Breast epithelium (tissue), 4 donors: ENCODE measurements at places on chromosomes 4 and X.

DNA sequence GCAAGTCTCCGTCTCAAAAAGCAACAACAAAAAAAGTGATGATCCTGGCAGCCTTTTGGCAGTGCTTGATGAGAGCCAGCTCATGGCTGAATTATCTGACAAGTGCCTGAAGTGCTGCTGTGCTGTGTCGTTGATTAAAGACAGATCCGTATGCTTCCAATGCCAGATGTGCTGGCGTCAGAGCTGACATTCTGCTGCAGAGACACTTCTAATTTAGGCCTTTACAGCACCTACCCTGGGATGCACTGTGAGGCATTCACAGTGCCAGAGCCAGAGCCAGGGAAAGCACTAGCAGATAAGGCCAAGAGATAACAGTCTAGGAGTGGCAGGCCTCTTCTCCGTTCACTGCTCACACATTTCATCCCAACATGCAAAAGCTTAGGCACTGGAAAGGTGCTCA, 995.5 kb downstream of the RAB28 start:
- H3K4me1 ChIP-seq: no peaks in the 10 kb centered on the region
- H3K27me3 ChIP-seq: no peaks in the 10 kb centered on the region
- H3K27ac ChIP-seq: no peak overlapping the region
- H3K4me3 ChIP-seq: no peak overlapping the region

- DNase-seq: no peak
- H3K4me3 ChIP-seq: no peak overlapping the region
- H3K4me1 ChIP-seq: no peaks in the 10 kb centered on the region
- H3K36me3 ChIP-seq: no peaks in the 10 kb centered on the region
- H3K27ac ChIP-seq: no peak overlapping the region
Observed at GRCh38 chr4:82744284-82744968, 54.2 kb downstream of the SCD5 start.

GRCh38 chrX:85139422-85139821, 104.2 kb downstream of the SATL1 start:
- H3K4me1 ChIP-seq: no peaks in the 10 kb centered on the region
- no peaks in the 10 kb centered on the region for H3K27me3 ChIP-seq
- no peak for DNase-seq

DNA sequence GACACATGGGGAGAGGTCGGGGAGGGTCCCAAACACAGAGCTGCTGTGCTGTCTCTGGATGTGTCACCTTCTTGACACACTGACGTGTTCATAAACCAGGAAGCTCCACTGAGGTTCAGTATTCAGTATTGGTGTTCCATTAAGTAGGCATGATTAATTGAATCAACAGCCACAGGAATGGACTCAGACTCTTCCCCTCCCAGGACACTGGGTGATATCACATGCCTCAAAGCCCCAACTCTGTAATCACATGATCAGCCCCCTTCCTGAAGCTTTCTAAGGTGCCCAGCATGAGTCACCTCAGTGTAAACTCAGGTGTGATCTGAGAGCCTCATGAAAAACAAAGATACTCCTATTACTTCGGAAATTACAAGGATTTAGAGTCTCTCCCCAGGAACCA, 21.1 kb upstream of the HNRNPD start:
- H3K27me3 ChIP-seq: no peaks in the 10 kb centered on the region
- H3K4me3 ChIP-seq: no peak overlapping the region
- no peaks in the 10 kb centered on the region for H3K4me1 ChIP-seq
- H3K27ac ChIP-seq: no peak overlapping the region
- DNase-seq: no peak
- no peaks in the 10 kb centered on the region for H3K36me3 ChIP-seq

DNA sequence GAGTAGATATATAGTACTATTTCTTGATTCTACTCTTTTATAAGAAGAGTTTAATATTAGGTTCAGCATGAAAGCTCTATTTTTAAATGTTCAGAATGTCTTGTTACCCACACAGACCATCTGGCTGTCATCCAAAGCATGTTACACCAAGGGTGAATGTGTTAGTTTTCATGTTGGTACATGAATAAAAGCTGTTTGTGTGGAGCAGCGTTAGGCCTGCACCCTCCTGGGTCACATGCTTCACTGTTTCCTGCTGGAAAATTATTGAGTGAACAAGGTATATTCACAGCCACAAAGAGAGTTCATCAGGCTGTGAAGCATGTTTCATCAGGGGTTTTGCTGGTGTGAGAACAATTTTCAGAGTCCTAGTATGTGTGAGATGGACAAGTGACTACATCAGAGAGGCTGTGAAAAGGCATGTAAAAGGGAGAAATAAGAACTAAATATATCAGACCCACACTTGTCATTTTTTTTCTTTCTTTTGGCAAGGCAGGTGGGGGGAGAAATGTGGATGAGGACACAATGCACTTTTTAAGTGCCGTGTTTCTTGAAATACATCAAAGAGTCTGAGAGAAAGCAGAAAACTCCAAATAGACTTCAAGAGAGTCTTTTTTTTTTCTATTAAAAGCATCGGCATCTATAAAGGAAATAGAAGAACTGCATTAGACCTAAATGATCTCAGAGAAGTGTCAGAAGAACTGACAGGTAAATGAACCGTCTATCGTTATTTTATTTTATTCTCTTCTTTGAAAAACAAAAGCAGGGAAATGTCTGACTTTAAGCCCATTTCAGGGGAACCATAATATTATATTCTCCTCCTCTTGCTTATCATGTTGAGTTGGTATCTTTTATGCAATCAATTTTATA, 2429.7 kb downstream of the PCDH7 start:
- H3K27me3 ChIP-seq: no peaks in the 10 kb centered on the region
- no peaks in the 10 kb centered on the region for H3K4me1 ChIP-seq
- no peak overlapping the region for H3K27ac ChIP-seq
- H3K36me3 ChIP-seq: no peaks in the 10 kb centered on the region
- DNase-seq: no peak
- H3K4me3 ChIP-seq: no peak overlapping the region

- H3K27ac ChIP-seq: no peak overlapping the region
- no peak for DNase-seq
- H3K4me1 ChIP-seq: no peaks in the 10 kb centered on the region
Observed at GRCh38 chr4:174156239-174156826, 127.1 kb downstream of the FBXO8 start.

DNA sequence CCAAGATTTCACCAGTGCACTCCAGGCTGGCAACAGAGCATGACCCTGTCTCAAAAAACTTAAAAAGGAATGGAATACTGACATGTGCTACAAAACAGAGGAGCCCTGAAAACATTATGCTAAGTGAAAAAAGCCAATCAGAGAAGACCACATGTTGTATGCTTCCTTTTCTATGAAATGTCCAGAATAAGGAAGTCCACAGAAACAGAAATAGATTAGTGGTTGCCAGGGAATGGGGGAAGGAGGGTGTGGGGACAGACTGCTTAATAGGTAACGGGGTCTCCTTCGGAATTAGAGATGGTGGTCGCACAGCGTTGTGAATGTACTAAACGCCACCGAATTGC, 30.1 kb upstream of the KIAA0232 start:
- DNase-seq: no peak
- no peaks in the 10 kb centered on the region for H3K36me3 ChIP-seq
- H3K27ac ChIP-seq: no peak overlapping the region
- peaks cover 23% of the 10 kb centered on the region for H3K4me1 ChIP-seq
- no peaks in the 10 kb centered on the region for H3K27me3 ChIP-seq

DNA sequence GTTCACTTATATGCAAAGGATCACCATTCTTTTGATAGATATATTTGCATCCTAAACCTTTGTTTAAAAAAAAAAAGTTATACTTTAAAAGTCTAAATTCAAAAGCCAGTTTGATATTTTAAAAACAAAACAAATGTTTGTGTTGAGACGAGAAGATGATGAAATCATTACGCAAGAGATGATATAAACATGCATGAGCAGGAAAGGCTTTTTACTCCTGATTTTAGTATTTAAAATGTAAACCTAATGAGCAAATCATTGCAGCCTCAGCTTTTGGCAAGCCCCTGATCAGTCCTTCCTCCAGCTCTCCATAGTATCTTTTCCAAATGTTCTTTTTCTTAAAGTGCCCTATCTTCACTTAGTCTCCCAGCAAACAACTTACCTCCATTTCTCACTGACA, 115.6 kb downstream of the ARAP2 start:
- H3K36me3 ChIP-seq: no peaks in the 10 kb centered on the region
- no peaks in the 10 kb centered on the region for H3K27me3 ChIP-seq
- no peak overlapping the region for H3K27ac ChIP-seq

DNA sequence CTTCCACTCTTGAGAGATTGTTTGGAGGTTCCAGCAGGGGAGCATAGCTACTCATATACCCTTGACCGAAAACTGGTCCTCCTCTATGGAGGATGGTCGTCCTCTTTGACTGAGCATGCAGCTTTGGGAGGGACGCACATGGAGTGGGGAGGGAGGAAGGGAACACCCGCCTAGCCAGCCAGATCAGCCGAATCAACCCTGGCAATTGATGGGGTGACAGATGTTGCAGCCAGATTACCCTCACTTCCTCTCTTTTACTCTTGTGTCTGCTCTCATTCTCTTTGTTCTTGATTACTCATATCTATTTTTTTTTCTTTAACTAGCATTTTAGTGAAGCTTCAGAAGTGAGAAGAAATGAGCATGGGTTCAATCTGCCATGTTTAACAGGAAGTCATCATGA, 19.6 kb downstream of the MGST2 start:
- DNase-seq: no peak
- H3K36me3 ChIP-seq: no peaks in the 10 kb centered on the region
- H3K27me3 ChIP-seq: no peaks in the 10 kb centered on the region

- peak; percentile 42 for DNase-seq
- no peaks in the 10 kb centered on the region for H3K4me1 ChIP-seq
- H3K36me3 ChIP-seq: no peaks in the 10 kb centered on the region
Observed at GRCh38 chrX:123959281-123960063, 2.0 kb upstream of the STAG2 start.

- no peak overlapping the region for H3K27ac ChIP-seq
- H3K27me3 ChIP-seq: no peaks in the 10 kb centered on the region
- no peak overlapping the region for H3K4me3 ChIP-seq
- H3K36me3 ChIP-seq: no peaks in the 10 kb centered on the region
- DNase-seq: no peak
Observed at GRCh38 chrX:96480081-96480480, 204.6 kb upstream of the DIAPH2 start.

GRCh38 chrX:20402956-20403355, 136.2 kb upstream of the RPS6KA3 start:
- no peak for DNase-seq
- no peak overlapping the region for H3K4me3 ChIP-seq
- H3K36me3 ChIP-seq: no peaks in the 10 kb centered on the region
- H3K27me3 ChIP-seq: no peaks in the 10 kb centered on the region
- no peaks in the 10 kb centered on the region for H3K4me1 ChIP-seq

GRCh38 chr4:179695175-179695574, 2252.9 kb upstream of the AGA start:
- no peak for DNase-seq
- no peaks in the 10 kb centered on the region for H3K4me1 ChIP-seq
- H3K27ac ChIP-seq: no peak overlapping the region
- H3K36me3 ChIP-seq: no peaks in the 10 kb centered on the region
- H3K27me3 ChIP-seq: no peaks in the 10 kb centered on the region
- H3K4me3 ChIP-seq: no peak overlapping the region

DNA sequence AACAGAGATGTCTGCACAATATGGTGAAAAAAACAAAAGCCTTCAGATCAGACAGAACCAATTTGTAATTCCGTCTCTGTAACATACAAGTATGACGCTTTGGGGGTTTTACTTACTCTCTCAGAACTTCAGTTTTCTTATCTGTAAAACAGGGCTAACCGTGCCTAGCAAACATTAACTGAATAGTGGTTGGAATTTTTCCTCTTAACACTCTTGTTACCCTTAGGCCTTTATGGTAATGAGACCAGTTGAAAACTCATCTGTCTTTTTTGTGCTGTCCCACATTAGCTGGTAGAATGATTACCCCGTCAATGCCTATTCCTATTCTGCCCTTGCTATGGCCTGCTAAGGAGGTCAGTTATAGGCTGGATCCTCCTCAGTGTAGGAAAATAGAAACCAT, 4.5 kb upstream of the MYOZ2 start:
- H3K4me3 ChIP-seq: no peak overlapping the region
- no peaks in the 10 kb centered on the region for H3K27me3 ChIP-seq
- H3K4me1 ChIP-seq: no peaks in the 10 kb centered on the region
- DNase-seq: no peak

- no peak for DNase-seq
- H3K27me3 ChIP-seq: no peaks in the 10 kb centered on the region
- H3K27ac ChIP-seq: peak overlapping the region; percentile 1
- no peak overlapping the region for H3K4me3 ChIP-seq
- no peaks in the 10 kb centered on the region for H3K4me1 ChIP-seq
Observed at GRCh38 chrX:39957816-39958566, 139.8 kb downstream of the BCOR start.

GRCh38 chr4:78661921-78662521, 110.5 kb downstream of the ANXA3 start:
- no peaks in the 10 kb centered on the region for H3K4me1 ChIP-seq
- no peaks in the 10 kb centered on the region for H3K36me3 ChIP-seq
- peak overlapping the region; percentile 60 for H3K27ac ChIP-seq
- no peaks in the 10 kb centered on the region for H3K27me3 ChIP-seq
- no peak for DNase-seq

GRCh38 chr4:75069493-75070074, 136.7 kb downstream of the PARM1 start:
- H3K4me3 ChIP-seq: no peak overlapping the region
- no peaks in the 10 kb centered on the region for H3K36me3 ChIP-seq
- H3K27me3 ChIP-seq: no peaks in the 10 kb centered on the region
- H3K27ac ChIP-seq: no peak overlapping the region
- H3K4me1 ChIP-seq: no peaks in the 10 kb centered on the region

GRCh38 chr4:126271292-126271691, 956.5 kb downstream of the FAT4 start:
- H3K36me3 ChIP-seq: no peaks in the 10 kb centered on the region
- H3K4me3 ChIP-seq: no peak overlapping the region
- no peak overlapping the region for H3K27ac ChIP-seq
- no peak for DNase-seq
- no peaks in the 10 kb centered on the region for H3K27me3 ChIP-seq

- no peaks in the 10 kb centered on the region for H3K4me1 ChIP-seq
- H3K27me3 ChIP-seq: peaks cover 58% of the 10 kb centered on the region
- H3K27ac ChIP-seq: peak overlapping the region; percentile 5
- no peak for DNase-seq
Observed at GRCh38 chrX:39335513-39336235, 534.4 kb downstream of the MID1IP1 start.

- no peak overlapping the region for H3K4me3 ChIP-seq
- no peaks in the 10 kb centered on the region for H3K4me1 ChIP-seq
- no peak overlapping the region for H3K27ac ChIP-seq
- no peak for DNase-seq
- H3K36me3 ChIP-seq: no peaks in the 10 kb centered on the region
Observed at GRCh38 chr4:70915036-70915815, 13.1 kb downstream of the MOB1B start.
